ENCODE measurements at places on chromosomes 4 and X.
A peak's percentile ranks its signal among the peaks of the same experiment; 100 is the strongest.

- no peak for DNase-seq
Measured at GRCh38 chr4:84622959-84623358, 40.0 kb downstream of the CDS1 start.

DNA sequence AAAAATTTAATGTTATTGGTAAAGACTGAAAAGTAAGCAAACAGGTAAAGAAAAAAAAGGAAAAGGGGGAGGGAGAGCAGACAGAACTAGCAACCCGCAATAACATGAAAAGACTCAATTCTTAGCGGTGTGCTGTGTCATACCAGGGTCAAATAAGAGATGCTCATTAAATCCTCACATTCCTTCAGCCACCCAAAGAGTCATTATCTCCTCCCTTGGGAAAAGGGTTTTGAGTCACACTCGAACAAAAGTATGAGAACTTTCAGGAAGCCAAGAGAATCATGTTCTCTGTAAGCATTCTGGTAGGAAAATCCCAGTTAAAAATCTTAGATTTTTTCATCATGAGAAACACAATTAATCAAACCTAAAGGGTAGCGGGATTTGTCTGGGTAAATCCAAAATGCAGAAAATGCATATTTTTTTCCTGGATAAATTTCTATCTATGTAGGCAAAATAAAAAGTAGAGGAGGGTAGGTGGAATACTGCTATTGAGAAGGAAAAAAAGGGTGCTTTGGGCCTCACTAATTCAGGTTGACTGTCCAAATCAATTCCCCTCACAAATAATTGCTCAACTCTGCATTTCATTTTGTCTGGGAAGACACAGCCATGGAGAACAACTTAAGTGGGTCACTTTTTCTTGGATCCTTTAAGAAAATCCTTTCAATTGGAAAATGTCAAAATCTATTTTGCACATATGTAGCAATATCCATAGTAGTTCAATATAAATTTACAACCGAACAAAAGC is 23.2 kb downstream of the TNIP3 start:
- DNase-seq = no peak

- DNase-seq = no peak
Measured at GRCh38 chr4:107793996-107794395, 30.7 kb upstream of the SGMS2 start.

- no peak for DNase-seq
Measured at GRCh38 chr4:108175966-108176365, 7.2 kb upstream of the LEF1 start.

DNA sequence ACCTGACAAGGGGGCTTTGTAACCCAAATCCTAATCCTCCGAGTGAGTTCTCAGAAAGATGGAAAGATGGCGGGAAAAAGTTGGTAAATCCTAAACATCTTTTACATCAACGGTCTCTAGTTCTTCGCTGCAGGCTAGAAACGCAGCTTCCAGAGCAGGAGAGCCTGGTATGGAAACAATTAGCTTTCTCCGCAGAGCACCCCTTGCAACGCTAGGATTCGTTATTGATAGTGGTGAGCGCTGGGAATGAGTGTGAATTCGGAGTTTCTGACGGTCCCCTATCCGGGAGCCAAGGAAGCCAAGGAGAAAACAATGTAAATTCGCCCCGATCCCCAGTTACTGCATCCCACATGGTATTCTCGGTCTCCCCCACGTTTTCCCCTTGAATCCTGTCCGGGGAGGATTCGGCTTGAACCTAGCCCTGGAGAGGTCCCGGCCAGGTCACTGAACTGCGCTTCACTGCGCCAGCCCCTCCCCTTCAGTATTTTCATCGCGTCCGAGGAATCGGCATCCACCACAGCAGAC is 4.7 kb upstream of the NEUROG2 start:
- DNase-seq = no peak

GRCh38 chr4:184896868-184897715 is 71.3 kb upstream of the ACSL1 start:
- no peak for DNase-seq

- no peak for DNase-seq
Measured at GRCh38 chrX:40570346-40571093, 10.2 kb upstream of the ATP6AP2 start.

DNA sequence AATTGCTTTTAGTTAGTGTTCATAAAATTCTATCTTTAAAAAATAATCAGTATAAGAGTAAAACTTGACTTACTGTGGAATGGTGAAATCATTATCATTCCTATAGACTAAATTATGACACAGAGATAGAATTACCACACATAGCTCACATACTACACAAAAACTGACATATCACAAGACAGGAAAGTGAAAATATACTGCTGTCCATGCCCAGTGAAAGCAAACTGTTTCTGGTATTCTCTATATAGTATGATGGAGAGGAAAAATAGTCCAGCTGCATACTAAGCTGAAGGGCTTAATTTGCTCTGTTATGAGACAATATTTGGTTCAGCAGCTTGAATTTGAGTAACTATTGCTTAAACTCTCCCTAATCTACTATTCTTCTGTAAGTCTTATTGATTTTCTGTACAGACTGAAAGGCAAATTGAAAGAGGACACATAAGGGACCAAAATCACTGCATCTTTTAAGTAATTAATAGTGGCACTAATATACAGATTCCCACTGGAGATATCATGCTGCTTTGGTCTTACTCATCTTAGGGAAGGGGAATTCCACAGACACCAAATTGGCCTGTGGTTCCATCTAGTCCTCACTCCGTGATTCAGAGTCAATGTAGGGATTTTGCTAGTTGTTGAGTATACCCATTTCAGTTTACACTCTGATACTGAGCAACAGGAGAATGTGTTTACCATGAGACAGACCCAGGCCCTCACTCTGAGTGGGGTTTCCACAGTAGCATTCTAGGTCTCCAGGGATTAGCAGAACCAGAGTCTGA is 47.4 kb upstream of the AGA start:
- DNase-seq = no peak

GRCh38 chr4:4506961-4507360 is 34.9 kb downstream of the STX18 start:
- DNase-seq = no peak

DNA sequence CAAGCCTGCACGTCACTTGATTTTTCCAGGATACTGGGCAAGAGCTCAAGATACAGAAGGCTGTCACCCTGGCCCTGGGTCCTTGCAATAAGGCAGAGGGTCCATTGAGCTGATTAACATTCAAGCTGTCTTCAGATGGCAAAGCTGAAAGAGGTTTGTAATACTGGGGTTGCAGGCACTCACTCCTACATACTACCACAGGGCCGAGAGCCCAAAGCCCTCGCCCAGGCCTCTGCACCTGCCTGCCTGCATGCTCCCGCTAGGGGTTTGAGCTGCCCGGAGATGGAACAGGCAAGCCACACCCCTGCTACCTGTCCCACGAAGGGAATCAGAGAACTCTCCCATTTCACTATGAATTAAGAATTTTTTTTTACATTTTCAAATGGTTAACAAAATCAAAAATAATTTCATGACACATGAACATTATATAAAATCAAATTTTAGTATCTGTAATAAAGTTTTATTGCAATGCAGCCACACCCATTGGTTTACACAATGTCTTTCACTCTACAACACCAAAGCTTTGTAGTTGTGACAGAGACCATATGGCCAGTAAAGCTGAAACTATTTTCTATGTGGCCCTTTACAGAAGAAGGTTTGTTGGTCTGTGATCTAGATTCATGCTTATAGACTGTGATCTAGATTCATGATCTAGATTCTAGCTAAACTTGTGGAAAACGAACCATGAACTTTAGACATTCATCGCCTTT is 530.4 kb upstream of the IGFBP7 start:
- no peak for DNase-seq

GRCh38 chrX:40845331-40845911 is 110.1 kb upstream of the MED14 start:
- peak; percentile 27 for DNase-seq

DNA sequence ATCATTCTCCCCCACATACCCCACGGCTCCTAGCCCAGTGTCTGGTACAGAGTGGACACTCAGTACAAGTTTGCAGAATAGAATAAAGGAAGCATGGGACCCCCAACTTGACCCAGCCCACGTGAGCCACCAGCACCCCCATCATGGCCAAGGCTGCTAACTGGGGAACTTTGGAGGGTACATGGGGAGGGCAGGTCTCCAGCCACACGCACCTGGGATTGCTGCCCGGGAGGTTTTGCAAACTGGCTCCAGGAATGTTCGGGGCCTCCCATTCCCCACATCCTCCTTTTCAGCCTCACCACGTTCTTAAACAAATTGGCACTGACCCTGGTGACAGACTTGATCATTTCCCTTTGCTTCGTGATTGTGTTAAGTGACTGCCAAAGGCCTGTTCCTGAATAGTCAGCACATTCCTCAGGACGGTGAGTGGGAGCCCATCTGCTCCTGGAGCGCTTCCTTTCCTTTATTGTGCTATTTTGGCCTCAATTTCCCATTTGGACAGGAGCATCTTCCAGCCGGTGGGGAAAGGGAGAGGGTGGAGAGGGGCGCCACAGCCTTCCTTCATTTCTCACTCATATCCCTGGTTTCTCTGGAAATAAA is 18.7 kb upstream of the XPNPEP2 start:
- DNase-seq = no peak

DNA sequence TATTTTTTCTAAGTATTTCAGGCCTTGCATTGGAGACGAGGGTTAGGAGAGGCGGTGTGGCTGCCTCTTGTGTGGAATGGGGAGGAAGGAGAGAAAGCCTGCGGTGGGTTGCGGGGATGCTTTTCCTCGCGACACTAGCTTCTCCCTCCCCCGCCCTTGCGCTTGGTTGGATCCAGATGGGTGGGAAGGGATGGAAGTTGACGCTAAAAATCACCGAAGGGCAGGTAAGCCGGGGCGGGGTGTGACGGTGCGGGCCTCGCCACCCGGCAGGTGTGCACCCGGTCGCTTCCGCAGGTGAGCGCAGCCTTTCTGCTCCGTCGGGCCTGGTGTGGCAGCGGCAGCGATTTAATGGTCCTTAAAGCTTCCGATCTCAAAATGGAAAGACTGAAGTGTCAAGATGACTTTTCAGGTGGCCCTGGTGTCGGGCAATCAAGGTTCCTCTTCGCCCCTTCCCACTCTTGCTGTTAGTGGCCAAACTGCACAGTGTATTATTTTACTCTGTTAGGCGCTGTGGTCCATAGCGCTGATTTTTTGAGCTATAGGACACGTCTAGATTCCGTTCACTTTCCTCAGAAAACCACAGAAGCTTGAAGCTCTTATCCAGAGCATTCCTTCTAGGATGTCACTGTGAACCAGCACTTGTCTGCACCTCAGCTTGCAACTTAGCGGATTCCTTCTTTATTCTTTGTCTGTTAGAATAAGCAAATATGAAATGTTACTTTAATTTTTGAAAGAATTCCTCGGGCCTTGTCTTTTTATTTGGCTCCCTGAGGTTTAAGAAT is 765 bp downstream of the ENOPH1 start:
- DNase-seq = no peak

GRCh38 chrX:626745-627509 is 3.7 kb upstream of the SHOX start:
- no peak for DNase-seq

DNA sequence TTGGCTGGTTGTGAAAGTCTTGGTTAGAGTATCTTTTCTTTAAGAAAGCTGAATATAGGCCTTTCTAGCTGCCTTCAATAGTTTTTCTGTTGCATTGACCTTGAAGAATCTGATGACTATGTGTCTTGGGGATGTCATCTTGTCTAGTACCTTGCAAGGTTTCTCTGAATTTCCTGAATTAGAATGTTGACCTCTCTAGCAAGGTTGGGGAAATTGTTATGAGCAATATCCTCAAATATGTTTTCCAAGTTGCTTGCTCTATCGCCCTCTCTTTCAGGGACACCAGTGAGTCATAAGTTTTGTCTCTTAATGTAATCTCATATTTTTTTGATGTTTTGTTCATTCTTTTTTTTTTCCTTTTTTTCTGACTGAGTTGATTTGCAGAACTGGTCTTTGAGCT is 194.7 kb downstream of the RAB28 start:
- DNase-seq = no peak

DNA sequence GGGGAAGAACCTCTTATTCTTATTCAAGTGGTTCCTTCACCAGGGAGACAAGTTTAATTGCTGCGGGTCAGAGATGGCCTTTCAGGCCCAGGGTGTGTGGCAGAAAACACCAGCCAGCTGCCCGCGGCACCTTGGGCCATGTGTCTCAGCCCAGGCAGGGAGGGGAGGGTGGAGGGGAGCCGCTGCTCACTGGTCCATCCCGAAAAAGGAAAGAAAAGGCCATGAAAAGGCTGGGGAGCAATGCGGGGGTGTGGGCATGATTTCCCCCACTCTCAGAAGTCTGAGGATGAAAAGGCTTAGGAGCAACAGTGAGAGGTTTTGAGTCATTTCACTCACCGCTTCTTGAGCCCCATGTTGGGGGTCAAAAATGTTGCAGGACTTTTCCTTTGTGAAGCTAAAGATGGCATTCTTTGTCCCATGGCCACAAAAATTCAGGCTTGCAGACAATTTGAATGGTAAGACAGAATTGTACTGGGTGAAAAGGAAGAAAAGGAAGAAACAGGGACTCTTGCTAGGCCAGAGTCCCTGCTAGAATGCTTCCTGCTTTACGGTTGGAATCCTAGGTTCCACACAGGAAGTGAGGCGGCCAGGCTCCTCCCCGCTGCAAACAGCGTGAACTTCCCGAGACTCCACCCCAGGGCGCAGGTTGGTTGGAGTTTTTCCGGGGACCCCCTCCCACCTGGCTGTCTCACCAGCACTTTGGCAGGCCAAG is 17.4 kb upstream of the FAM47E start:
- DNase-seq = no peak

- no peak for DNase-seq
Measured at GRCh38 chr4:149931431-149931830, 115.8 kb upstream of the IQCM start.

DNA sequence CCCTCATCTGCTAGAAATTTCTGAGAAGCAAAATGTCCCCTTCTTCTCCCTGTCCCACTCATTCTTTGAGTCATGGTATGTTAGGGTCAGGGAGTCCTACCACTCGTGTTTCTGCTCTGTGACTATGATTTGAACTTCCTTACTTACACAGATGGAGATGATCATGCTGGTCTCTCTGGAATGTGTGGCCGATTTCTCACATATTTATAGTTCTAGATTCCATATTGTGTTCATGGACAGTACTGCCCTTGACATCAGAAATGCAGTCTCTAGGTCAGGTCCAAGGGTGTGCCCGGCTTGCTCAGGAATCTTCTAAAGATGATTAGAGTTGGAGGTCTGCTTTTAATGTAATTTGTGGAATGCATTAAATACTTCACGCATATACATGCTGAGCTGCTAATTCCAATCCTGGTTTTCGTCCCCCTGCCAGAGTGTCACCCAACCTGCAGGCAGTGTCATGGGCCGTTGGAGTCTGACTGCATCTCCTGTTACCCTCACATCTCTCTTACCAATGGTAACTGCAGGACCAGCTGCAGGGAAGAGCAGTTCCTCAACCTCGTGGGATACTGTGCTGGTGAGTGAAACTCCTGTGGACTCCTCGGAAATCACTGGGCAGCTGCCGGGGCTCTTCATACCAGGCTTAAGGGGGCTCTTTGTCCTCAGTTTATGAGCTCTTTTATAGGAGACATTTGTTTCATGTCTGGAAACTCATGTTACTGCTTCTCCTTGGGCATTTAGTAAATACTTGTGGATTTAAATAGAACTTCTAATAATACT is 214.1 kb upstream of the ANXA3 start:
- no peak for DNase-seq

DNA sequence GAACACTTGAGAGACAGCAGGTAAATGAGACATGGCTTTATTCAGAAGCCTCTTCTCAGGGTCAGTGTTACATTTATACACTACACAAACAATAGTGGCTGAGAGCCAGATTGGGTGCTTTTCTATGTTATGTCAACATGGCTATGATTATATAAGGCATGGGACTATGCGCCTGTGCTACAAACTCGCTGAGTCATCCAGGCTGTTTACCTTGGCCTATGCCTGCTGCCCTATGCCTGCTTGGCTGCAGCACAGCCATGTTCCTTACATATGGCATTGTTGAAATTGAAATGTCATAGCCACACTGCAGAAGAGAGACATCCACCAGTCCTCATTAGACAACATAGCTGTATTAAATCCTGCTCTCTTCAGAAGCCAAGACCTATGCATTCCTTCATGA is 236.3 kb upstream of the NWD2 start:
- DNase-seq = no peak
